ENCODE measurements at places on chromosomes 3 and 15.

DNA sequence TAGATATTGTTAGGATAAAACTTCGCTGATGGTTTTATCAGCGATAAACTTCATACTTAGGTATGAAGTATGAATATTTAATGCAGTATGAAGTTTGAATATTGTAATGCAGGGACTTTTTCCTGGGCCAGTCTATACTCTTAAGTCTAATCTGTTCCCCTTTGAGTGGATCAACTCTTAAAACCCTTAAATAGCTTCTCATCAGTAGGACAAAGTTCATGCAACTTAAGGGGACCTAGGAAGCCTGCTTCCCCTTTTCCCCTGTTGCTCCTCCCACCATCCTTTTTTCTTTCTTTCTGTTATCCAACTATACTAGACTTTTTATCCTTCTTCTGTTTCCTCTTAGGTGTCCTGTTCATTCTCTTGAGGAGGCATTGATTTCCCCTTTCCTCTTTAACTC lies 78.7 kb downstream of the MITF start:
- no peak for DNase-seq

- peak; percentile 38 for DNase-seq
Observed at GRCh38 chr3:129313415-129313664, 34.7 kb downstream of the HMCES start.

DNA sequence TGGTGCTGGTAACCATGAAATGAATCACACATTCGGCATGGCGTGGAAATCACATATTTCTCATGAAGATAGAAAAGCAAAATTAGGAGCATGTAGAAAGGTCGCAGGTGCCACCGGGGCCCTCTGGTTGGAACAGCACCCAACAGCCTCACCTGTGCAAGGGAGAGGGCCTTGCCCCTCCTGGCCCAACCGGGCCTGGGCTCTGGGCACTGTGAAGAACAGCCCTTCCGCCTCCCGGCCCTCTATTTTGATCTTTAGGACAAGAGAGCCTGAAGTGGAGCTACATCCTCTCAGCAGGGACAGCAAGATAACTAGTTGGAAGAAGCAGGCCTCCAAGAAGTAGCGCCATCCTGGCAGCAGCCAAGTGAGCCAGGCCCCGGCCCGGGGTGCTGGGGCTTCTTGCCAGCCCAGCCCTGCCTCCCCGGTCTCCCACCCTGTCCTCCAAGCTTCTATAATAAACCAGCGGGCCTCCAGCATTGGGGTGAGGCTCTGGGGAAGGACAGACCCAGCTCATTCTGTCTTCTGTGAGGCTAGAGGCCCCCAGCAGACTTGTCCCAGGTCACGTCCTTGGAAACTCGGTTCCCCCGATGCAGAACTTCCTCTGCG lies 46.1 kb upstream of the FGD5 start:
- DNase-seq, result no peak

- DNase-seq, result no peak
Observed at GRCh38 chr15:62124176-62124972, 40.7 kb downstream of the C2CD4B start.

DNA sequence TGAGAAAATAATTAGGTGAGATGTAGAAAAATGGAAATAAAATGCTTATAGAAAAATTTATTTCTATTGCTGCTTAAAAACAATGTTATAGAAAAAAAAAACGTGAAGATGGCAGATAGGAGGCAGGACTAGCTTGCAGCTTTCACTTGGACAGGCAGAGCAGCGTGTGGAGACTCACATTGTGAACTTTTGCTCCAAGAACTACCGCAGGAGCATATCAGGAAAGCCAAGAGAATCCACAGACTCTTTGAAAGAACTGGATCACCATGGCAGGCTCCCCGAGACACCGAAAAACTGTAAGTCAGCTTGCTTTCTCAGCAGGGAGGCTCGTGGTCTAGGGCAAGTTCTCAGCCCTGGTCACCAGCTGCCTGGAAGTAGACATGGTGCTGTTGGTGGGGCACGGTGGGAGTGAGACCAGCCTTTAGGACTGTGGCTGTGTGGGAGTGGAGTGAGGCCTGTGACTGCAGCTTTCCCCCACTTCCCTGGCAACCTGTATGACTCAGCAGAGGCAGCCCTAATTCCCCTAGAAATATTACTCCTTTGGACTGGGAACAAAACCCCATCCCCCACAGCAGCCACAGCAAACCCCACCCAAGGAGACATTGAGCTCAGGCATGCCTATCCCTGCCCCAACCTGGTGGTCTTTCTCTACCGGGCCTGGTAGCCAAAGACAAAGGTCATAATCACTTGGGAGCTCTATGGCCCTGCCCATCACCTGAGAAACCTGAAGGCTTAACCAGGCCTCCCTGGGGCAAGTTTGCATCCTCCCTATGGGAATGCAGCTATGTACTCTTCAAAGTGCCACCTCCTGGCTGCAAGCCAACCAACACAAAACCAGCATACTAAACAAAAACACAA lies 22.8 kb downstream of the STRIT1 start:
- no peak for DNase-seq

DNA sequence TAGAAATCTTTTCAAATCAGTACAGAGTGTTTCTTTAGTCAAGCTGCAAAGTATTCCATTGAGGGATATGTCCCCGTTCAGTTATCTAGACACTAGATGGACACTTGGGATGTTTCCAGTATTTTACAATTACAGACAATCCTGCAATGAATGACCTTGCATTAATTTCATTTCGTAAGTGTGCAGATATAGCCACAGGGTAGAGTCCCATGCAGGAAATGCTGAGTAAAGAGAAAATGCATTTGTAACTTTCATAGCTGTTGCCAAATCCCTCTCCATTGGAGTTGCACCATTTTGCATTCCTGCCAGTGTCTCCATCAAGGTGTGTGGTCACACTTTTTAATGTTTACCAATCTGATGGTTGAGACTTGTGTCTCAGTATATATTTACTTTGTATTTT lies 92.5 kb downstream of the LIPC start:
- DNase-seq, result no peak

- DNase-seq, result no peak
Observed at GRCh38 chr3:127206611-127207516, 13.9 kb downstream of the PRR23E start.

- no peak for DNase-seq
Observed at GRCh38 chr3:90136456-90137191, 1029.2 kb downstream of the EPHA3 start.

- DNase-seq, result peak; percentile 46
Observed at GRCh38 chr3:31356941-31357340, 175.8 kb upstream of the STT3B start.

- DNase-seq, result no peak
Observed at GRCh38 chr3:125078951-125079674, 23.3 kb upstream of the HEG1 start.

DNA sequence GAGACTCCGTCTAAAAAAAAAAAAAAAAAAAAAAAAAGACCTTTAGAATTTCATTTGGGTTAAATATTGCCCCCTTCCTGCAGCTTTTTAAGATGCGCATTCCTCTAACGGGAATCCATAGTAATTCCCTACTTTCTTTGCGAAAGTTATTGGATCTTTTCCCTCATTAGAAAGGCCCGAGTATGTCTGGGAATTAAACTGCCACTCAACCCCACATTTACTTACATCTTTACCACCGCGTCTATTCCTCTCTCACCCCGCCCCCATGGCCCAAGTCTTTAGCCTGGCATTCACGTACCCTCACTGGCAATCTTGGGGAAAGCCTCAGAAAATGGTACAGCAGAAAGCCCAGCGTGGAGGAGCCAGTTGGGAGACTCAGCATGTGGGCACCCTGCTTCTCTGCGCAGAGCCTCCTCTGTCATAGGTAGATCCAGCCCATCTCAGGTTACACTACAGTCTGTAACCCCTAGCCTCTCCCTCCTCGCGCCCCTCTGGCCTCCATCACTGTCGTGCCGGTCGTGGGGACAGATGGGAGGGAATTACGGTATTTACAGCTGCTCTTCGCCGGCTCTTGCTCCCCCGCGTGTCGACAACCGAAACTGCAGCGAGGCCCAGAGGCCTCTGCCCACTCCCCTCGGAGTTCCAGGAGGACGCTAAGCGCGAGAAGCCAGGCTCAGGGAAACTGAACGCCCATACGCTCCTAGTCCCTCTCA lies 6.4 kb upstream of the ANKDD1A start:
- peak; percentile 32 for DNase-seq

- DNase-seq, result no peak
Observed at GRCh38 chr15:80855206-80855605, 76.0 kb downstream of the CEMIP start.

DNA sequence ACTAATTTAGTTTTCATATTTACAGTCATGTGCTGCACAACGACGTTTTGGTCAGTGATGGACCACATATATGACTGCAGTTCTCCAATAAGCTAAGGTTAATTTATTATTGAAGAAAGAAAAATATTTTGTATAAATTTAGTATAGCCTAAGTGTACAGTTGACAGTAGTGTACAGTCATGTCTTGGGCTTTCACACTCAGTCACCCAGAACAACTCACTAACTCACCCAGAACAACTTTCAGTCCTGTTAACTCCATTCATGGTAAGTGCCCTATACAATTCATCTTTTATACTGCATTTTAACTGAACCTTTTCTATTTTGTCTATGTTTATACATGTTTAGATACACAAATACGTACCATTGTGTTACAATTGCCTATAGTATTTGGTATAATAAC lies 3.8 kb upstream of the GABRR3 start:
- no peak for DNase-seq

- DNase-seq, result no peak
Observed at GRCh38 chr15:85692321-85692720, 102.4 kb downstream of the KLHL25 start.

DNA sequence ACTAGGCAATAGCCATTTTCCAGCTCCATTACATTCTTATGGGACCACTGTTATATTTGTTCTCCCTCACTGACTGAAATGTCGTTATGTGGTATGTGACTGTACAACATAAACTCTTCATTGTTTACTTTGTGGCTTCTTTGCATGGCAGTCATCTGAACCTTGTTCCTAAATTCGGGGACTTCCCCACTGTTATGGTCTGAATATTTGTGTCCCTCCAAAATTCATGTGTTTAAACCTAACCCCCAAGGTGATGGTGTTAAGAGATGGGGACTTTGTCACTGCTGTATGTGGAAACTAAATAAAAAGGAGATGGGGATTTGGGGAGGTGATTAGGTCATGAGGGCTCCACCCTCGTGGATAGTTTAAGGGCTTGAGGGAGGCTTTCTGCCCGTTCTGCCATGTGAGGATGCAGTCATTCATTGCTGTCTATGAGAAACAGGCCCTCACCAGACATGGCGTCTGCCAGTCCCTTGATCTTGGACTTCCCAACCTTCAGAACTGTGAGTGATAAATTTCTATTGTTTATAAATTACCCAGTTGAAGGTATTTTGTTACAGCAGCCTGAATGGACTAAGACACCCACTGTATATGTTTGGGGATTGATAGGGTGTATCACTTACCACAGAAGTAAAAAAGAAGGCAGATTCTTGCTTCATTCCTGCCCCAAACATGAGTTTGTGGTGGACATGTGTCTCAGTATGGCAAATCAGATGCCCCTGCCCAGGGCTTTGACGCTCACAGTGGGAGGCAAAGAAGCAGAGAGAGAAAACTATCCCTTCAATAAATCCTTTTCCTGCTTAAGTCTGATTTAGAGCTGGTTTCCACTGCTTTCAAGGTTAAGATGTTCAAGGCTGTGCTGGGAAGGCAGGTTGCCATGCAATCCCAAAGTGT lies 138.0 kb upstream of the UBE2E1 start:
- no peak for DNase-seq

DNA sequence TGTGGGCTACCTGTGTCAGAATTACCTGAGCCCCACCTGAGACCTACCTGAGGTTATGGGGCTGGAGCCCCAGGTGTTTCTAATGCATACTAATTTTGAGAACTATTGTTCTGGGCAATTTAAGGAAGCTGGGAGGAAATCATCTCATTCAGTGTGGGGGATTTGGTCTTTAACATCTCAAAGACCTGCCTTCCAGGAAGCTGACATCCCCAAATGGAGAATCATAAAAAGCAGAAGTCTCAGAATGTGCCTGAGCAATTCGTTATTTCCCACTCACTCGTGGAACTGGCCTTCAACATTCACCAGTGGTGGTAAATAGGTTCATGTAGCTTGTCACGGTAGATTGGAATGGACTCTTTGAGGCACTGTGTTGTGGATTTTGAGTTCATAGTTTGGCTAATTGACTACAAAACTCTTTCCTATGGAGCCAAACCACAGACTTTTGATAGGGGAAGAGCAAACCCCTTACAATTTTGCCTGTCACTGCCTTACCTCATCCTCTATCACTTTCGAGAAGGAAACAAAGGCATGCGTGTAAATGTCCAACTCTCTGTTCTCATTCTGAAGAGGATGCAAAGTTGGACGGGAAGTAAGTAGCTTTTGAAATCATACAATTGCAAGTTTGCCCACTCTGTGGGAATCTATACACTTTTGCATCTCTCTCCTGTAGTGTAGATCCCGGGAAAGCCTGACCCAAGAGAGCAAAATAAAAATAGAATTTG lies 521.0 kb upstream of the MDFIC2 start:
- no peak for DNase-seq

- no peak for DNase-seq
Observed at GRCh38 chr3:16084887-16085286, 89.6 kb upstream of the GALNT15 start.

- DNase-seq, result no peak
Observed at GRCh38 chr3:4338751-4339150, 35.6 kb downstream of the SETMAR start.

DNA sequence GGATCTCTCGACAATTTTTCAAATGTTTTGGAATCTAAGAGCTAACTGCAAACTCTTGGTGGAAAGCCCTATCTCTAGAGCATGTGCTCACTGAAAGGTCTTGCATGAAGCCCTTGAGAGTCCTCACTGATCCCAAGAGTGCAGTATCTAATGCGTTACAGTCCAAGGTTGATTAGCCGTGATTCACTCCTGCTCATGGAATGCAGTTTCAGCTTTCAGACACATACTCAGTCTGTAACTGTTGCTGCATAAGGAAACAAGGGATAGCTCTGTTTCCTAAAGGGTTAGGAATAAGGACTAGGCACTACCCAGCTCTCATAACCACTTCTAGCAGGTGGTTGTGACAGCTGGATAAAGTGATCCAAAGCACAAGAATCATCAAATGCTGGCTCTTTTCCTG lies 687.4 kb upstream of the CFAP20DC start:
- DNase-seq, result no peak

DNA sequence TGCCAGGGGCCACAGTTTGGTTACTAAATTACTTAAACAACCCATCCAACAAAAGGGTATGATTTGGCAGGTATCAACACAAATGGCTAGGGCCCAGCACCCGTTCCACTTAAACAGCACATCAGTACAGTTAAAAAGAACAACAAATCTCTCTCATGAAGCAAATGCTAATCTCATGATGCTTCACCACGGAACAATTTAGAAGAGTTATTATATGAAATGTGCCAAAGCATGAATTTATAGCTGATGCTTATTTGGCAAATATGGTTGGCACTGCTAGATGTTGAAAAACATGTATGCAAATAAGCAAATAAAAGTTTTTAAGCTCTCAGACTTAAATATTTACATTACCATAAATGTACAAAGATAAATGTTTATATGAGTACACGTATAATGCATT lies 2.3 kb downstream of the PEAK1 start:
- no peak for DNase-seq

DNA sequence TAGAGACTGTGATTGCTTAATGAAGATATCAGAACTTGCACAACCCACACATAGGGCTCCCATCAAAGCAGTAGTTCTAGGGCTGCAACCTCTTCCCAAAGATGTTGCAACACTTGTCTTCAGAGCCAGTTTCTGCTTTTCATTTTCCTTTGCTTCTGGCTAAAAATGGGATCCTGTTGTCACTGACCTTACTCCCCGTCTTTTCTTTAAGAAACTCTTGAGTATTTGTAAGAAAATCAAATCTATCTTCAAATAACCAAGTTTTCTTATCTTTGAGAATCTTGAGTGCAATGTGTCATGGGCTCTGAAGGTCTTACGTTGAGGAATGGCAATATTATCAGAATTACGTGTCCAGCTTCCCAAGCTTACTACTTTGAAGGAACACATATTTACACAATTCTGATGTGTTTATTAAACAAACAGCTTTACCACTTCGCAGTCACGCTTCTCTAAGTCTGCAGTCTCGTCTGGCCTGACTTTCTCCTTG lies 24.1 kb downstream of the CACNA1D start:
- DNase-seq, result no peak

Data from hematopoietic multipotent progenitor cell treated with erythropoietin and hydrocortisone succinate and interleukin-3 and kit ligand, for 17 days (in vitro differentiated cells).